Activated CD4-positive, CD25-positive, alpha-beta regulatory T cell treated with anti-CD3 and anti-CD28 coated beads, Interleukin-2, amount 50 U/mL, for 72 hours (primary cell): ENCODE measurements at places on chromosomes 4 and X.

- DNase-seq, result no peak
Observed at GRCh38 chrX:44063606-44064005, 90.4 kb upstream of the NDP start.

DNA sequence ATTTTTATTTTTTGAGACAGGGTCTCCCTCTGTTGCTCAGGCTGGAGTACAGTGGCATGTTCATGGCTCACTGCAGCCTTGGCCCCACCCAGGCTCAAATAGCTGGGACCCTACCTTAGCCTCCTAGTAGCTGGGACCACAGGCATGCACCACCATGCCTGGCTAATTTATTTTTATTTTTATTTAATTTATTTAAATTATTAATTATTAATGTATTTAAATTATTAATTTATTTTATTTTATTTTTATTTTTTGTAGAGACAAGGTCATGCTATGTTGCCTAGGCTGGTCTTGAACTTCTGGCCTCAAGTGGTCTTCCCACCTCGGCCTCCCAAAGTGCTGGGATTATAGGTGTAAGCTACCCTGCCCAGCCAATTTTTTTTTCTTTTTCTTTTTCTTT is 69.3 kb downstream of the EGF start:
- DNase-seq, result no peak

DNA sequence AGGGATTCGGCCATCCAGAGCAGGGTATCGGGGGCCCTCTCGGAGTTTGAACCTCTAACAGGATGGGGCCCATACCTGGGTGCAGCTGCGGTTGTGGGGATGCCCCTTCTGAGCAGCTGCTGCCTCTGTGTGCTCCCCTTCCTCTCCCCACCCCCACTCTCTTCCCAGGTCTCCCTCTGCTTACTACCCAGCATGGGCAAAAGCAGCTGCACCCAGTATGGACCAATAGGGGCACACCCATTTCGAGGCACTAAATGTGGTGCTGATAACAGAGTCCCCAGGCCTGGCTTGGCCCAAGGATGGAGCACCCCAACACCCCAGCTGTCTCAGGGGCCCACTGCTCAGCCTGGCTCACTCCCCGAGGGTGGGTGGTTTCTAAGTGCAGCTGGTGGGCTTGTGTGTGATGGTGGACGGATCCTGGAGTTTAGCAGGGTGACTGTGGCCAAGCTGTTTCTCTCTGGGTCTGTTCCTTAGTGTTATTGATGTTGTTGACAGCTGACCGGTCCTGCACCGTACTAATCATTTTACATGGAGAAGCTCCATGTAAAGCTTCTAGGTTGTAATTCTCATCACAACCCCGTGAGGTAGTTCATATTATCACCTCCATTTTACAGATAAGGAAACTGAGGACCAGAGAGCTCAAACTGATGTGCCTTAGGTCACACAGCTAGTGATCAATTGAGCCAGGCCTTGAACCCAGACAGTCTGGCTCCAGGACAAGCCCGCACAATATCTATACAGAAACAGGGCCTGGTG is 13.1 kb upstream of the KIAA0232 start:
- no peak for DNase-seq

DNA sequence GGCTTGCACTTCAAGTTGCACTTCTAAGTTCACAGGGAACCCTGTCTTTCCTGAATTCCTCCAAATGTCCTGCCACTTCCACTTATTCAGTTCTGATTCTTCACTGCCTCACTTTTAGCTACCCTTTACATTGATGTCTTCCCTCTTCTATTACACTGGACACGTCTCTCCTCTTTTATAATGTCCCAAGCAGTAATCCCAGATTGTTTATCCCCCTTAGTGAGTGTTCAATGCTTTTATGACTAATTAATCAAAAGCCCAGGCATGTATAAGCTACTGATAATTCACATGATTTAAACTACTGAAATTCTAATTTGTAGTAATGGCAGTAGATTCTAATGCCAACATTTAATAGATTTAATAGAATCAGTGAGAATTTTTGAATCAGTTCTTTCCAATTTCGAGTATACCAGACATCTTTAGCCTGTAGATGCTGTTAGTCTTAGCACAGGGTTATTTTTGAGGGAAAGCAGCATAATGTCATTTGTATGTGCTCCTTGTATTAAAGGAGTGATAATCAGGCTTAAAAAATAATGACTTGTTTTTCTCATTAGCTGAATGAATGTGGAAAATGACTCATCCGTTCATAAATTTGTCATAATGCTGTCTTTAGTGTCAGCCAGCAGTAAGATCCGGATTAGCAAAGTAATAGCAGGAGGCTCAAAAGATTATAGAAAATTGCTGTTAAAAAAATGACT is 703.1 kb downstream of the CENPC start:
- DNase-seq, result no peak

GRCh38 chr4:36349938-36350549 is 68.6 kb downstream of the DTHD1 start:
- DNase-seq, result no peak

- no peak for DNase-seq
Observed at GRCh38 chrX:2933125-2933900, 4.2 kb upstream of the ARSD start.

DNA sequence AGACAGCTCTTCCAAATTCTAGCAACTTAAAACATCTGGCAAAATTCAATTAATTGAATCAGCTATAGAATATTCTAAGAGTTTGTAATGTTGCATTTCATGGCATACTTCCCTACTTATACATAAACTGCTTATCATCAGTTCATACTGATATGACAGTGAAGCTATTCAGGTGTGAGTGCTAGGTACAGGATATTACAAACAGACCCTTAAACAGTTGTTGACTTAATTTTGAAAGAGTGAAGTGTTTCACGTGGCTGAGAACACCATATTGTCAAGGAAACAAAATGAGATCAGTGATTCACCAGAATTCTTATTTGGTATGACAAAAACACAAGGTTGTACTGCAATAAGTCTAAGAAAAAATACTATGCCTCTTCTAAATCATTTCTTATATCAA is 27.4 kb downstream of the CENPU start:
- DNase-seq, result no peak

GRCh38 chrX:17053502-17053901 is 107.0 kb downstream of the REPS2 start:
- no peak for DNase-seq

DNA sequence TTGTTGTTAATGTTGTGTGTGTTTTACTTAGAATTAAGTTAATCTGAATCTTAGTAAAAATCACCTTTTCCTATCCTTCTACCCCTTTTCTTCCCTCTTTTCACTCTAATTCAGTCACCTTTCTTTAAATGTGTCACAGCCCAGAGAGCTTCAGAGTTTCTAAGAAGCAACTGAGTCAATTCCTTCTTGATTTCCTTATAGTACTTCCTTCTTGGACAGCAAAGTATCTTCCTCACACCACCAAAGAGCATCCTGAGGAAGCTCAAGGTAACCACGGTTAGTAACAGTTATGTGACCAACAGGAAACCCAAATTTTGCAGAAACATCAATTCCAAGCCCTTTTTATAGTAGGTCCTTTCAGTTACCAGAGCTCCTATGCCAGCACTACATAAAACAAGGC is 243.2 kb upstream of the BMP3 start:
- DNase-seq, result no peak

- no peak for DNase-seq
Observed at GRCh38 chr4:38688676-38689355, 24.8 kb downstream of the KLF3 start.

DNA sequence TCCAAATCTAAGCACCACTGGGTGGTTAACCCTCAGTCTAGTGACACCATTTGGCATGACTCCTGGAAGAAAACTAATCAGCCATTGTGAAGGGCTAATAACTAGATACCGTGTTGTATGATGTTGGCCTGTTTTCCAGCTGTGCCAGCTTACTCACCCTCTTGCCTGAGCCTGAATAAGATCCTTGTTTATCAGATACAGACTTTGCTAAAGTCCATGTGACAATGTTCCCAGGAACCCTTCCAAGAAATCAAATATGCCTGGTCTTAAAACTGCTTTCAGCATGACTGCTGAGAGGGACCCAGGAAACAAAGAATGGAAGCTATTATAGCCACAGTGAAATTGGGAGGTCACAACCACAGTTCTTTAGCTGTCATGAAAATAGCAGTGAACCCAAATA is 640.8 kb upstream of the INTU start:
- no peak for DNase-seq

DNA sequence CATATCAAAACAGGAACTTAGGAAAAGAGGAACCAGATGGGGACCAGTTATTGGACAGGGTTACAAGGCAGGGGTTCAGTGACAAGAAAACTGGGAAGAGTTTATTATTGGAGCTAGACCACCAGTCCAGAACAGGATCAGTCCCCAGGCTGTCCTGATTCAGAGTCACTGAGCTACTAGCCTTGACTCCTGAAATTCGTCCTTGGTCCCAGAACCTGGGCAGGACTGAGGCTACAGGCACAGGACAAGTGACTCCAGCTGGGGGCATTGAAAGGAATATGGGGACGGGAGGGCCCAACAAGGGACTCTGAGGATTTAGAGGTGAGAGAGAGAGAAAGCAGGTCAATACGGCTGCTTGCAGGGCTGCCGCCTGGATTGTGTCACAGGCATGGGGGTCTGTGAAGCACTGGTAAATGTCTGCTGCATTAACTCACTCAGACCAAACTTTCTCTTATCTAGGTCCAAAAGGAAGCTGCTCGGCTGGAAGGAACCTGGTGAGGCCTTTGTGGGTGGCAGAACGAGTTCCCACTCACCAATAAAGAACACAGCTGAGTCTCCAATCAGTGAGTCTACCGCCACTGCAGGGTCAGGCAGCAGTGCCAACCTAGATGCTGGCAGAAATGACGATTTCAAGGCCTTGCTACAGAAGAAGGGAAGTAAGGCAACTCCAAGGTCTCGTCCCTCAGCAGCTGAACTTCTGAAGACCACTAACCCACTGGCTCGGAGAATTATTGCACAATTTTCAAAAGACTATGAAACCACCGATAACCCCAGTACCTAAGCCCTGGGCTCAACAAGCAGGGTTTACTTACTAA is 11.3 kb upstream of the RTL5 start:
- DNase-seq, result no peak

GRCh38 chrX:118502161-118502789 is 6.7 kb downstream of the DOCK11 start:
- no peak for DNase-seq

GRCh38 chr4:184385705-184386141 is 88.6 kb downstream of the IRF2 start:
- no peak for DNase-seq
